ENCODE measurements at places on chromosomes 2 and 18.

DNA sequence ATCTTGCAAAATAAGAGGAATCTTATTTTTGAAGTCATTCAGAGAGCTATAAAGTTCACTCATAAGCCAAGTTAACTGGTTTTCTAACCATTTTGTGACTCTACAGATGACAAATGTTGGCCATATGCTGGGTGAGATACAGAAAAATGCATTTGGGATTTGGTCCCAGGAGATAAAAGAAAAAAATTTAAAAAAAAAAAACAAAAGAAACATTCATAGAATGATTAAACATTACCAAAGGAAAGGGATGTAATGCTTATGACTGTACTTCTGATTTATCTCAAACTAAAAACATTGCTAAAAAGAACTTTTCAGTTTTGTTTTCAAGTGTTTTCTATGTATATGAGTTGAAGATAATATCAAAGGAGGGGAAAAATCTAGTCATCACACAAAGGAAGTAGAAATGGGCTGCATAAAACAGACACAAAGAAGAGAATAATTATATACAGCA lies 43.1 kb downstream of the PELI1 start:
- peaks cover 14% of the 10 kb centered on the region for H3K36me3 ChIP-seq
- H3K4me3 ChIP-seq: no peak overlapping the region
- H3K27me3 ChIP-seq: no peaks in the 10 kb centered on the region
- peaks cover 6% of the 10 kb centered on the region for H3K4me1 ChIP-seq

- no peaks in the 10 kb centered on the region for H3K27me3 ChIP-seq
- H3K4me1 ChIP-seq: no peaks in the 10 kb centered on the region
- H3K4me3 ChIP-seq: no peak overlapping the region
Observed at GRCh38 chr2:199933466-199933865, 21.8 kb downstream of the TYW5 start.

GRCh38 chr2:144607891-144608521 lies 88.1 kb upstream of the ZEB2 start:
- H3K27me3 ChIP-seq: no peaks in the 10 kb centered on the region
- no peaks in the 10 kb centered on the region for H3K36me3 ChIP-seq
- no peak overlapping the region for H3K4me3 ChIP-seq
- no peak for DNase-seq
- no peaks in the 10 kb centered on the region for H3K4me1 ChIP-seq
- H3K27ac ChIP-seq: no peak overlapping the region

DNA sequence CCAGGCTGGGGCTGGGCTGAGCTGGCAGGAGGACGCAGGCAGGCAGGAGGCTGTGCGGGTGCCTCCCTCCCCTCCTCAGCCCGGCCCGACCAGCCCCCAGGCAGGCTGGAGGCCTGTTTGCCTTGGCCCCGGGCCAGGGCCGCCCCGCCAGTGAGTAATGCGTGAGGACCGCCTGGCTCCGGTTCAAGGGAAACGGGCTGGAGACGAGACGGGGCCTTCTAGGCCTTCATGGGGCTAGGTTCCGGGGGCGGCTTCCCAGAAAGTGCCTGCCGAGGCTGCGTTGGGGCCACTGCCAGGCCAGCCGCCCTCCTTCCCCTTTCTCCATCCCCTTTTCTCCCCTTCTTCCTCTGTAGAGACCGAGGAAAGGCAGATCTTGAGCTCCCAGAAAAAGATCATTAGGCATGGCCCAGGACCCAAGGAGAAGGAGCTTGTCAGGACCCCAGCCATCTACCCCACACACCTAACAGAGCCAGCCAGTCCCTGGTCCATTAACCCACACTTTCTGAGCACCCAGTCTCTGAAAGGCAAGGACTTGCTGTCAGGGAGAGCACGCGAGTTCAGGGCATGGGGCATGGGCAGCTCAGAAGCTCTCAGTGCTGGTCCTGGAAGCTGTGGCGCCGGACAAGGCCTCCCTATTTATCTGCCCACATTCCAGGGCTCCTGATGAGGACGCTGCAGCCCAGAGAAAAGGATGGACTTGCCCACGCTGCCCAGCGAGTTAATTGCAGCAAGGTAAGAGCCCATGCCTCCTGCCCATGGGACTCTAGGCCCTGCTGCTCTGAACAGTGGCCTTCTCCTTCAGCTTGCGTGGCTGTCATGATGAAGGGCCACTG lies 48.5 kb downstream of the SMAD7 start:
- no peaks in the 10 kb centered on the region for H3K4me1 ChIP-seq
- H3K36me3 ChIP-seq: no peaks in the 10 kb centered on the region
- H3K4me3 ChIP-seq: no peak overlapping the region
- H3K27ac ChIP-seq: no peak overlapping the region
- DNase-seq: no peak
- no peaks in the 10 kb centered on the region for H3K27me3 ChIP-seq

- no peaks in the 10 kb centered on the region for H3K36me3 ChIP-seq
- no peak overlapping the region for H3K4me3 ChIP-seq
- H3K27ac ChIP-seq: no peak overlapping the region
- H3K27me3 ChIP-seq: no peaks in the 10 kb centered on the region
Observed at GRCh38 chr18:79372461-79372860, 23.3 kb upstream of the NFATC1 start.

- H3K4me1 ChIP-seq: no peaks in the 10 kb centered on the region
- H3K4me3 ChIP-seq: no peak overlapping the region
- H3K27me3 ChIP-seq: no peaks in the 10 kb centered on the region
Observed at GRCh38 chr2:152630466-152630865, 86.8 kb downstream of the PRPF40A start.

- no peaks in the 10 kb centered on the region for H3K36me3 ChIP-seq
- H3K27me3 ChIP-seq: no peaks in the 10 kb centered on the region
- H3K4me3 ChIP-seq: no peak within 1 kb of the TSS
Observed at GRCh38 chr2:157257312-157258252, at the start of gene GALNT5. TSS of gene GALNT5 (plus strand) at chr2:157257705. CDS start at chr2:157258083, 378 bp downstream.
